ENCODE measurements at places on chromosomes 13 and 19. TPM values are rescaled to one million over a fixed set of nuclear protein-coding genes. Genes with fewer than 3 reads are reported as not detected.

The RASIP1 gene
- 0.17 TPM for total RNA-seq

The PTH2 gene
- not detected for total RNA-seq

- DNase-seq = peak; percentile 28
Measured at GRCh38 chr13:74289861-74290773, 155.9 kb upstream of the KLF12 start.

The LRRC63 gene
- total RNA-seq = not detected

- DNase-seq = no peak
Measured at GRCh38 chr13:30061217-30061616, 210.8 kb upstream of the UBL3 start.

The KIR2DL1 gene
- not detected for total RNA-seq

DNA sequence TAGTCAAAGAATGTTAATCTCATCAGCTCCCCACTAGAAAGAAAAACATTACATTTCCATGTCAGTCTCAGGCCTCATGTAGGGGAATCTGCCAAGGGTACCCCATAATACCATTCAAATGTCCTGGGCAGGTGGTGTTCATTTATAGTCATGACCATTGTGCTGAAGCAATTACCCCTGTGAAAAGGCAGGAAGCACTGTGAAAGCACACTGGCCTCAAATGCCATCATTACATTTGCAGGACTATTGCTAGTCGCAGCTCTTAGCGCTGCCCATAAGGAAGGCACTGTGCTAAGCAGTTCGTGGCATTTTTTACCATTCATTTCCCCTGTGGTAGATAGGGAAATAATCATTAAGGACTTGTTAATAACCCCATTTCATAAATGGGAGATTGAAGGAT, 109.0 kb downstream of the LHFPL6 start:
- DNase-seq = no peak

The PALM3 gene
- total RNA-seq = 0.46 TPM

DNA sequence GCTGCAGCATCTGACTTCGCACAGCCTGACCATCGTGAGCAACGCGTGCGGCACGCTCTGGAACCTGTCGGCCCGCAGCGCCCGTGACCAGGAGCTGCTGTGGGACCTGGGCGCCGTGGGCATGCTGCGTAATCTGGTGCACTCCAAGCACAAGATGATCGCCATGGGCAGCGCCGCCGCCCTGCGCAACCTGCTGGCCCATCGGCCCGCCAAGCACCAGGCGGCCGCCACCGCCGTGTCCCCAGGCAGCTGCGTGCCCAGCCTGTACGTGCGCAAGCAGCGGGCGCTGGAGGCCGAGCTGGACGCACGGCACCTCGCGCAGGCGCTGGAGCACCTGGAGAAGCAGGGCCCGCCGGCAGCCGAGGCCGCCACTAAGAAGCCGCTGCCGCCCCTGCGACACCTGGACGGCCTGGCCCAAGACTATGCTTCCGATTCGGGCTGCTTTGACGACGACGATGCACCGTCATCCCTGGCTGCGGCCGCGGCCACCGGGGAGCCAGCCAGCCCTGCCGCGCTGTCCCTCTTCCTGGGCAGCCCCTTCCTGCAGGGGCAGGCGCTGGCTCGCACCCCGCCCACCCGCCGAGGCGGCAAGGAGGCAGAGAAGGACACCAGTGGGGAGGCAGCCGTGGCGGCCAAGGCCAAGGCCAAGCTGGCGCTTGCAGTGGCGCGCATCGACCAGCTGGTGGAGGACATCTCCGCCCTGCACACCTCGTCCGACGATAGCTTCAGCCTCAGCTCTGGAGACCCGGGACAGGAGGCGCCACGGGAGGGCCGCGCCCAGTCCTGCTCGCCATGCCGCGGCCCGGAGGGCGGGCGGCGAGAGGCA, 13.6 kb downstream of the C19orf25 start:
- no peak for DNase-seq

All from Daoy (cell line).